ENCODE measurements at places on chromosomes 13 and 19. TPM values are rescaled to one million over a fixed set of nuclear protein-coding genes. Genes with fewer than 3 reads are reported as not detected.

The N4BP2L1 gene
- 9.0 TPM for total RNA-seq

The URAD gene
- total RNA-seq, result not detected

The POSTN gene
- total RNA-seq, result 81.7 TPM

The MISP3 gene
- 11.1 TPM for total RNA-seq

The NPHS1 gene
- not detected for total RNA-seq

The ZNF737 gene
- 11.0 TPM for total RNA-seq

The DAND5 gene
- 0.83 TPM for total RNA-seq

The CBARP gene
- total RNA-seq, result 0.99 TPM

The FCER2 gene
- total RNA-seq, result not detected

The ADGRE2 gene
- total RNA-seq, result 0.65 TPM

The THAP8 gene
- total RNA-seq, result 16.3 TPM

The ELF1 gene
- total RNA-seq, result 66.9 TPM

The ZNF345 gene
- total RNA-seq, result 6.6 TPM

The ZNF420 gene
- total RNA-seq, result 19.1 TPM

The ZNF536 gene
- total RNA-seq, result 7.3 TPM

The CCDC70 gene
- not detected for total RNA-seq

The PTH2 gene
- total RNA-seq, result not detected

The KL gene
- 6.7 TPM for total RNA-seq

The UBXN6 gene
- 69.1 TPM for total RNA-seq

DNA sequence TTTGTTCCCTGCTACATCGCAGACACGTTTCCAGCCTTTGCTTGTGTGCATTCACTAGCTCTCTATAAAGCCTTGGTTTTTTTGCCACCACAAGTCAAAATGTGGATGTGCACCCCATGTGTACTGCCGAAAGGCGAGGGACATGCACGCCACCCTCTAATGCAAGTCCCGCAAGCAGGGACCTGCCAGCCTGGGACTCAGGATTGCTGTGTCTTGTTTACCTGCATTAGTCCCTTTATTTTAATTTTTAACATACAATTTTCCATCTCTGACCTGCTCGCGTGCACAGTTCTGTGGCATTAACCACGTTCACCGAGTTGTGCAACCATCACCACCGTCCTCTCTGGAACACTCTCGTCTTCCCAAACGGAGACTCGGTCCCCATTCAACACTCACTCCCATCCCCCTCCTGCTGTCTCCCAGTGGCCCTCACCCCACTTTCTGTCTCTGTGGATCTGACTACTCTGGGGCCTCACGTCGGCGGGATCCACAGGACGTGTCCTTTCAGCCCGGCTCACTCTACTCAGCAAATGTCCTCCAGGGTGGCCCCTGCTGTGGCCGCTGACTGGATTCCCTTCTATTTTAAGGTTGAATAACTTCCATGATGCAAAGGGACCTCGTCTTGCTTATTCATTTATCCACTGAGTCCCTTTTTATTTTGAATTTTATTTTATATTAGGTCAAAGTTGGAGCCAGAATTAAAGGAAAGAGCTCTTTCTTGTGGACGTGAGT, 58.4 kb downstream of the RASA3 start:
- no peak for DNase-seq

- DNase-seq, result no peak
Measured at GRCh38 chr13:83272076-83272475, 610.2 kb downstream of the SLITRK1 start.

GRCh38 chr19:9251236-9251635, 506 bp downstream of the OR7E24 start:
- DNase-seq, result no peak

- peak; percentile 42 for DNase-seq
Measured at GRCh38 chr13:36533806-36534205, 101.5 kb downstream of the CCNA1 start.

DNA sequence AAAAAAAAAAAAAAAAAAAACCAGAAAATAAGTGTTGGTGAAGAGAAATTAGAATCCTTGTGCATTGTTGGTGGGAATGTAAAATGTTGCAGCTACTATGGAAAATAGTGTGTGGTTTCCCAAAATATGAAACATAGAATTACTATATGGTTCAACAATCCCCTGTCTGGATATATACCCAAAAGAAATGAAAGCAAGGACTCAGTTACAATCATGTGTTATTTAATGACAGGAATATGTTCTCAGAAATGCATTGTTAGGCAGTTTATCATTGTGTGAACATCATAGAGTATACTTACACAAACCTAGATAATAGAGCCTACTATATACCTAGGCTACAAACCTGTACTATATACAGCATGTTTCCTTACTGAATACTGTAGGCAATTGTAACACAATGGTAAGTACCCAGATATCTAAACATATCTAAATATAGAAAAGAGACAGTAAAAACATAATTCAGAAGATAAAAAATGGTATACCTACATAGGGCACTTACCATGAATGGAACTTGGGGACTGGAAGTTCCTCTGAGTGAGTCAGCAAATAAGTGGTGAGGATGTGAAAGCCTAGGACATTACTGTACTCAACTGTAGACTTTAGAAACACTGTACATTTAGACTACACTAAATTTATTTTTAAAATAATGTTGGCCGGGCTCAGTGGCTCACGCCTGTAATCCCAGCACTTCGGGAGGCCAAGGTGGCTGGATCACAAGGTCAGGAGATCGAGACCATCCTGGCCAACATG, 25.7 kb upstream of the SLC7A1 start:
- DNase-seq, result no peak

DNA sequence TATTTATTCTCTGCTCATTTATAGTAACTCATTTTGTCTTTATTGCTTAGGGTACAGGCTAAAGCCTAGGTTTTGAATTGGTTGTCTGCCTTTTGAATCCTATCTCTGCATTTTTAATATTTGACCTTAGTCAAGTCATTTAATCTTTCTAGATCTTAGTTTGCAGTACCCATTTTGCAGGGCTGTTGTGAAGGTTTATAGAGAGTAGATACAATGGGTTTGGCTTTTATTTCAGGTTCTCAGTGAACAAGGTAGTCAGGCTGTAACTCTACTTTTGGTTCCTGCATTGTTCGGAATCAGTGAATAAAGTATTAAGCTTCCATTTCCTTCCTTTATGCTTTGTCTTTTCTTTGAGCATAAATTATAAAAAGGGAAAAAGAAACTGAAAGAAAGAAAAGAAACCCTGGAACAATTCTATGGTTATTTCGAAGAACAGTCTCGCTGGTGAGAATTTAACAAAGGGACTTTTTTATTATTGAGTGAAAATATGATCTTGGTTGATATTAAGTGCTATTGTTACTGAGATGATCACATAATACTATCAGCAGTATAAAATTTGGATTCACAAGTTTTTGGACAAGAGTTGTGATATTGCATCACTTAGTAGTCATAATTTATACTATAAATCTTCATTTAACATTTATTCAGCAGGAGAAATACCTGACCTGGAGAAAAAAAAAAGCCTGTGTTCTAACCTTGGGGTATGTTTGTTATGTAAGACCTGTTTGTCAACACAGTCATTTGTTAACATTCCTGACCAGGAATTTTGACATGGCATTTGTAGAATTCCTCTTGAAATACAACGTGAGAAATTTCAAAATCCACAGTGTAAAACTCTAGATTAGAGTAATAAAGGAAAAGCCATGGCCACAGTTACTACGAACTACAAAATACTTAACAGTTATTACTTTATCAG, 91.3 kb downstream of the ZMYM2 start:
- DNase-seq, result no peak

DNA sequence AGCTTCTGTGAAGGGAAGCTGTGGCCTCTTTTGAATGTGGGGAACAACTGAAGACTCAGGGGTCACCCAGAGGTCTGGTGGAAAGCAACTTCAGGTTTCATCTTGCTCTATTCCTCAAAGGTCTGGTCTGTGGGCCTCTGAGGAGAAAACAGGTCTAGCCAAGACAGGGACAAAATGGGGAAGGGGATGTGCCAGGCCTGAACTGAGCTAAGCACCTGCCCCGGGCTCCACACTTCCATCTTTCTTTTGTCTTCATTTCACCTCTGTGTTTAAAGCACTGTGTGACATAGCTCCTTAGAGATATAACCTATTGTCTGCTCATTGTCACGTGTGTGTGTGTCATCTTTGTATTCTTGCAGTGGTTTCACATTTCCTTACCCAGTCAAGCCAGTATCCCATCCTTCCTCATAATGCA, 19.9 kb upstream of the GDF15 start:
- no peak for DNase-seq

GRCh38 chr19:3046698-3047495, 15.4 kb downstream of the TLE5 start:
- no peak for DNase-seq

- DNase-seq, result no peak
Measured at GRCh38 chr13:92028695-92029094, 630.3 kb downstream of the GPC5 start.

DNA sequence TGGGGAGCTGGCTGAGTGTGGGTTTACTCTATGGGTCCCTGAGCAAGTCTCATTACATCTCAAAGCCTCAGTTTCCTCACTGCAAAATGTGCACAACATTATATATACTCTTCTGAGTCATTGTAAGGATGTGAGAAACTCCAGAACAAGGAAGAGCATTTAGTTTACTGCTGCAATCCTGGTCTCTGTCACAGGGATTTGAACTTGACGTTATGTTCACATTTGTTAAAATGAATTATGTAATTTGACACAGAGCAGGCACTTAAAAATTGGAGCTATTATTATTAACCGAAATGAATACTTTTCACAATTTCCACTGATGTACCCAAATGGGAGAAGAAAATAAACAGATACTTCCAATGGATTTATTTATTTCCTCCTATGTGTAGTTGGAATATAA, 101.0 kb downstream of the STARD13 start:
- no peak for DNase-seq

- DNase-seq, result no peak
Measured at GRCh38 chr13:53759016-53759415, 730.4 kb downstream of the OLFM4 start.

- no peak for DNase-seq
Measured at GRCh38 chr13:84038001-84038400, 155.7 kb upstream of the SLITRK1 start.

- DNase-seq, result no peak
Measured at GRCh38 chr19:33241530-33242101, 16.0 kb upstream of the SLC7A10 start.

- DNase-seq, result no peak
Measured at GRCh38 chr13:112034231-112034630, 32.7 kb upstream of the SOX1 start.

GRCh38 chr13:84563611-84564010, 681.3 kb upstream of the SLITRK1 start:
- DNase-seq, result no peak

DNA sequence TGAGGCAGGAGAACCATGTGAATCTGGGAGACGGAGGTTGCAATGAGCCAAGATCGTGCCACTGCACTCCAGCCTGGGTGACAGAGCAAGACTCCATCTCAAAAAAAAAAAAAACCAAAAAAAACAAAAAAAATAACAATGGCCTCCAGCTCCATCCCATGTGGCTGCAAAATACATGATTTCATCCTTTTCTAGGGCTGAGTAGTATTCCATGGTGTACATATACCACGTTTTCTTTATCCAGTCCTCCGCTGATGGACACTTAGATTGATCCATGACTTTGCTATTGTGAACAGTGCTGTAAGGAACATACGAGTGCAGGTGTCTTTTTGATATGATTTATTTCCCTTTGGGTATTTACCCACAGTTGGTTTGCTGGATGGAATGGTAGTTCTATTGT, 20.9 kb upstream of the LSM14A start:
- no peak for DNase-seq

DNA sequence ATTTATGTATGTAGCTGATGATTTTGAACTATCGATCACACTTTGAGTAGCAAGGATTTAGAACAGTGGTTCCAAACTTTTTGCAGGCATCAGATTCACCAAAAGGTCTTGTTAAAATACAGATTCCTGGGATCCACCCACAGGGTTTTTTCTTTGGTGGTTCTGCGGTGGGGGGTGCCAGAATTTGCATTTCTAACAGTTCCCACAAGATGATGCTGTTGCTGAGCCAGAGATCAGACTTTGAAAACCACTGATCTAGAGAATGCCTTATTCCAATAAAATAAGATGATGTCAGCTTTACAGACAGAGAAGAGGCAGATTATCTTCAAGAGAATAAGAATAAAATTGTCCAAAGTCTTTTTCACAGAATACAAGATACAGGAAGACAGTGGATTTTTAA, 80.9 kb upstream of the SHISA2 start:
- DNase-seq, result no peak

DNA sequence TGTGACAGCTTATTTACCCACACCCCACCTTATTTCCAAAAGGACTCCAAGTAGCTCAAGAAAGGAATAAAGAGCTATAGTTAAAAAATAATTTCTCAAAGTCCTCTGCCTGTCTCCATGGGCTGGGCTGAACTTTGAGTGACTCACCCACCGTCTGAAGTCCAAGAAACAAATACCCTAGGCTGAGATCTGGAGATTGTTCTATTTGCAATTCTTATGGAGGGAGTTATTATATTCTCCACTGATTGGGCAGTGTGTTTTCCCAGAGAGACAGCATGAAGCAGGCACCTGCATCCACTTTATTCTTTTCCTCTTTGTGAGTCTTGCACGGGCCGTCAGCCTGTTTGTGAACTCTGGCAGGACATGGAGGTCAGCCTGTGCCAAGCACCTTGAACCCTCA, 63.2 kb downstream of the SHISA2 start:
- no peak for DNase-seq

GRCh38 chr19:39406656-39407409, at the start of gene ZFP36:
Gene ZFP36, plus strand, starts transcription at chr19:39406847. Its CDS starts 58 bp downstream, at chr19:39406905.
- peak; percentile 99 for DNase-seq

DNA sequence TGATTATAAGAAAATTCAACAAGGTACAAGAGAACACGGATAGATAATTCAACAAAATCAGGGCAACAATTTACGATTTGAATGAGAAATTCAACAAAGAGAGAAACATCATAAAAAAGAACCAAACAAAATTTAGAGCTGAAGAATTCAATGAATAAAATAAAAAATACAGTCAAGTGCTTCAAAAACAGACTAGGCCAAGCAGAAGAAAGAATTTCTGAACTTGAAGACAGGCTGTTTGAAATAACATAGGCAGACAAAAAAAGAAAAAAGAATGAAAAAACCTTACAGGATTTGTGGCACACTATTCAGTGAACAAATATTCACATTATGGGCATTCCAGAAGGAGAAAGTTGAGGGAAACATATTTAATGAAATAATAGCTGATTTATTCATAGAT, 31.1 kb downstream of the ZNF283 start:
- no peak for DNase-seq

- DNase-seq, result no peak
Measured at GRCh38 chr13:33800646-33801186, 17.2 kb upstream of the RFC3 start.

Data from esophagus muscularis mucosa (tissue), 4 donors.